ENCODE measurements at places on chromosomes 4 and X.
A peak's percentile ranks its signal among the peaks of the same experiment; 100 is the strongest.

DNA sequence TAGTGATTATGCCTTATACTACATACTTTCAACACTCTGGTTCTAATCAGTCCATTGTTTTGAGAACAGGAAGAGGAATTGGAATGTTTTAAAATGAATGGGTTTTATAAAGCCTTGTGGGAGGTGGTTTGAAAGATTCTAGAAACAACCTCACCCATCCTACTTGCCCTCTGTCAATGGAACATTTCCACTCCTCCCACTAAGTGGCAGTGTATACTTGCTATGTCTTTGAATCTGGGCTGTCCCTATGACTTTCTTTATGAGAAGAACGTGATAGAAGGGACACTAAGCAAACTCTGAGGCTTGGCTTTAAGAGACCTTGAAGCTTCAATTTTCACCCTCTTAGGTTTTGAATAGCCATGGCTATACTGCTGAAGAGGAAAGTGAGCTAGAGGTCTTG lies 611.2 kb downstream of the PPP4R3C start:
- DNase-seq = peak; percentile 0

DNA sequence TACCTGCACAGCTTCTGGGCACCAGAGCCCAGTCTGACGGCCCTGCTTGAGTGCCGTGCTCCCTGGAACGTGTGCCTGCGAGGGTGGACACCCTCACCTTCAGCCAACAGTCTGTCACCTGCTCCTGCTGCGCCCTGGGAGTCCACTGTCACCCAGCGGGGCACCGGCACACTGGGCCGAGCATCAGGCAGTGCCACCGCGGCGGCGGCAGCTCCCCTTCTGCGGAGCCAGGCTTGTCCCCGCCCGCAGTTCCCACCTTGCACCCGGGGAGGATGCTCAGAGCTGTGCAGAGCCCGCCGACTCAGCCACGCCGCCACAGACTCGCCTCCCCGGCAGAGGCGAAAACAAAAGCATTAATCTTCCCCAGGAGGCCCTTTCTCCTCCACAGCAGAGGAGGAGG lies 86.8 kb downstream of the ABLIM2 start:
- no peak for DNase-seq

GRCh38 chrX:39473812-39474211 lies 623.9 kb downstream of the BCOR start:
- DNase-seq = no peak

DNA sequence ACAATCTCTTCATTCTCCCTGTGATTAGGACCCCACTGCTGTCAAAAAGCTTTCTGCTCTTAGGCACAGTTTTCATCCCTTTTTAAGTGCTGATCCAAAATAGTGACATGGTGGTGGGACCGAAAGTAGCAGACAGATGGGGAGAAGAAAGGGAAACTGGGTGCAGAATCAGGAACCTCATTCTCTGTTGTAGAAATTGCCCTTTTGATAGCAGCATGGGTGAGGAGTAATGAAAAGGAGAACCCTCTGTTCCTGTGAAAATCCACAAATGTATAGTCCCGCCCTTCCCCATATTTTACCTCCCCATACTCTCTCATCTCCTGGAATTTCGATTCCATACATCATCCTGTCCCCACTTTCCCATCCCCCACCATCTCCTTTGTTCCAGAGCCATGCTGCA lies 126.5 kb downstream of the STIM2 start:
- DNase-seq = no peak

DNA sequence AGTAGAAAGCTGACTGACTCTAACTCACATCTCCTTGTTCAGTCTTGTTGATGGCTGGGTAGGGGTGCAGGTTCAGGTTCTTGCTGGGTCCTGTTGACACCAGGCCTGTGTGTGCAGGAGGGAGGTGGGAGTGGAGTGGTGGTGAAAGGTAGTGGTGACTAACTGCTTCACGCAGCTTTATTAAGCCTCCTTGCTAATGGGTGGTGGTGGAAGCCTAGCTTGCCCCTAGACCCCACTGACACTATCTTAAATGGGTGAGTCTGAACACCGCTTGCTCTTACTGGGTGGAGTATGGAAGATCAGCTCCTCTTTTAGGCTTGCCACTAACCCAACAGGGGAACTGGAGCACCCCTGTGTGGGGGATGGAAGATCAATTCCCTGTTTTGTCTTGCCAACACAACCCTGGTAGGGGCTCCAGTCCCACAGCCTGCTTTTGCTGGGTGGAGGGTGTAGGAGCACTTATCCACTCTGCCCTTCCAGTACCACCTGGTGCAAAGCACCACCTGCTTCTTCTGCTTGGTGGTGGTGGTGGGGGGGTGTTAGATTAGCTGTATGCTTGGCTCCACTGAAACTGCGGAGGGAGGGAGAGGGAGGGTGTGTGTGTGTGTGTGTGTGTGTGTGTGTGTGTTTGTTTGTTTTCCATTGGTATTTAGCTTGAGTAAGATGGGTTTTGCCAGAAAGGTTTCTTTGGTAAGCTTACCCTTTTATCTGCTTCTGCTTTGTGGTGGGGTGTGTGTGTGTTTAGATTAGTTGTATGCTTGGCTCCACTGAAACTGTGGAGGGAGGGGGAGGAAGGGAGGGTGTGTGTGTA lies 25.6 kb downstream of the KDM6A start:
- DNase-seq = no peak

DNA sequence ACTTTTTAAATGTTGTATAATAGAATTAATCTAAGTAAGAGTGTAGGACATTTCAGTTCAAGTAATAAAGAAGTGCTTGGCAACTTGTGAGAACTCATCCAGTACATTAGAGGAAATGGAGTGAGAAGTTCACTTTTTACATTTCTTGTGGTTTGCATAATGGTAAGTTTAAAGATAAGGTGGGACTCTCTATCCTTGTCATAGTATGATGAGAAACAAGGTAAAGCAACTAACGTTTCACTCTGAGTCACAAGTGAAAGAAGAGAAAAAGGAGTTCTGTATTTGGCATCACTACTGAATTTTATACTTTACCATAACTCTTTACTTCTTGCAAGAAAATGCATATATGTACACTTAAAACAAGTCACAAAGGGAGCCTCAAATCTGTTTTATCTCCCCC lies 219.4 kb downstream of the SLC4A4 start:
- no peak for DNase-seq

GRCh38 chr4:79199743-79200142 lies 126.1 kb downstream of the NAA11 start:
- DNase-seq = no peak

DNA sequence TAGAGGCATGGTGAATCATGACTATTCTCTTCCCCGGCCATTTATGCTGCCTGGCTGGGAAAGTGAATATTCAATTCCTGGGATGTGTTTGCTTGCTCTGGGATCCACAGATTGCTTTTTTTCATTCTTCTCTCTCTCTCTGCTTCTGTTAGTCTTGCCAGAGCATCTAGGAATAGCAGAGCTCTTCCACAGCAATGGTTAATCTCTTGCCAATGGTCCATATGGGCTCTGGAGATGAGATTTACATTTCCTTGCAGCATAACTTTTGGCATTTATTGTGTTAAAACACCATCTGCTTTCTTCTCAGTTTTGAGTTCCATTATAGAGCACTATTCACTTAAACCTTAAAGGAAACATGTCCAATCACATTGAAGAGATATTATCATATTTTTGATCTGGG lies 59.2 kb upstream of the GUCY1A1 start:
- no peak for DNase-seq

DNA sequence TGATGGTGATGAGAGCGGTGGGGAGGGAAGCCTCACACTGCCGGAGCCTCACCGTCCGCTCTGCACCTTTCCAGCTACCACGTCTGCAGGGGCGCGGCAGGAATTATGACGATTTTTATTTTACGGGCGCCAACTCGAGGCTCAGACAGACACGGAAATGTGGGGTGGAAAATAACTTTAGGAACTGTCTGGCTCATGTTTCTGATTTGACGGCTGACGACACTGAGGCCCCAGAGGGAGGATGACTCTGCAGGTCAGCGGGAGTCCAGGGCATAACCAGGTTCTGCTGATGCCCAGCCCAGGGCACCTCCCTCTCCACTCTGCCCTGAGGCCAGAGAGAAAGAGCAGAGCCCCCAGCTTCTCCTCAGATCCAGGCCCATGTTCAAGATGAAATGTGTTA lies 43.9 kb downstream of the C4orf50 start:
- DNase-seq = no peak

GRCh38 chr4:158825433-158826036 lies 56.7 kb downstream of the FNIP2 start:
- no peak for DNase-seq

- no peak for DNase-seq
Measured at GRCh38 chr4:134691915-134692314, 490.3 kb upstream of the PABPC4L start.

DNA sequence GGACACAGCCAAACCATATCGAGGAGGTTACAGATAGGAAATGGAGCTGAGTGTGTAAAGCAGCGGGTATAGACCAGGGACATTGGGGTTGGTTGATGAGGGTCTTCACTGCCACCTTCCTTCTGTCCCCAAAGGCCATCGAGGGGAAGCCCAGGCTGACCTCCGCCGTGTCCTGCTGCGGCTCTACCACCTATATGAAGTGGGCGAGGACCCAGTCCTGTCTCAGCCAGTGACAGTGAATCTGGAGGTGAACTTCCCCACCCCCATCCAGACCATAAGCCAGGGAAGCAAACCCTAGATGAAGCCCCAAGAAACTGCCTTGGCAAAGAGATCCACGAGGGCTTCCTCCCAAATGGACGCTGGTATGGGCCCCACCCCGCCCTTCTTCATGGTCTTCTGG lies 23.2 kb upstream of the MRFAP1 start:
- no peak for DNase-seq

DNA sequence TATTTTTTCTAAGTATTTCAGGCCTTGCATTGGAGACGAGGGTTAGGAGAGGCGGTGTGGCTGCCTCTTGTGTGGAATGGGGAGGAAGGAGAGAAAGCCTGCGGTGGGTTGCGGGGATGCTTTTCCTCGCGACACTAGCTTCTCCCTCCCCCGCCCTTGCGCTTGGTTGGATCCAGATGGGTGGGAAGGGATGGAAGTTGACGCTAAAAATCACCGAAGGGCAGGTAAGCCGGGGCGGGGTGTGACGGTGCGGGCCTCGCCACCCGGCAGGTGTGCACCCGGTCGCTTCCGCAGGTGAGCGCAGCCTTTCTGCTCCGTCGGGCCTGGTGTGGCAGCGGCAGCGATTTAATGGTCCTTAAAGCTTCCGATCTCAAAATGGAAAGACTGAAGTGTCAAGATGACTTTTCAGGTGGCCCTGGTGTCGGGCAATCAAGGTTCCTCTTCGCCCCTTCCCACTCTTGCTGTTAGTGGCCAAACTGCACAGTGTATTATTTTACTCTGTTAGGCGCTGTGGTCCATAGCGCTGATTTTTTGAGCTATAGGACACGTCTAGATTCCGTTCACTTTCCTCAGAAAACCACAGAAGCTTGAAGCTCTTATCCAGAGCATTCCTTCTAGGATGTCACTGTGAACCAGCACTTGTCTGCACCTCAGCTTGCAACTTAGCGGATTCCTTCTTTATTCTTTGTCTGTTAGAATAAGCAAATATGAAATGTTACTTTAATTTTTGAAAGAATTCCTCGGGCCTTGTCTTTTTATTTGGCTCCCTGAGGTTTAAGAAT lies 765 bp downstream of the ENOPH1 start:
- no peak for DNase-seq

DNA sequence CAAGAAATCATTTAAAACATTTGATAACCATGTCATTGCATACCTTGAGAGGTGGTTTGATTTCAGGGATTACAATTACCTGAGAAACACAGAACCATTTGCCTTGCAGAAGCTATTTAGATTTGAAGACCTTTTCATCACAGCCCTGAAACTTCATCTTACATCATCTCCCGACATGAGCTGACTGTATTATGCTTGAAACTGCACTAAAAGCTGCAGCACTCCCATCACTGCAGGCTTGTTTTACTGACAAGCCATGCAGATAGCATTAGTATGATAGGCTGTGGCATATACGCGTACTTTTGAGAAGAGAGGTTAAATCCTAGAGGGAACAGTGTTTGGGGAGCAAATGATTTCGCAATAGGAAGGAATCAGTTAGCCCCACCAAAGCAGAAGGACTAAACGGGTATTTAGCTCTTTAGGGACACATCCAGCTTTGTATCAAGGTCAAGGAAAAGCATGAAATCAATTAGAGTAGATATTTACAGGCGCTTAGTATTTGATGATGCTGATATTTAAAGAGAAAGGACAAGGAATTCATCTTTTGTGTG lies 133.2 kb upstream of the DIAPH2 start:
- DNase-seq = no peak
